Amygdala (tissue), 56 donors: ENCODE measurements at places on chromosomes 3 and 15.
A peak's percentile ranks its signal among the peaks of the same experiment; 100 is the strongest.

- no peak for DNase-seq
Observed at GRCh38 chr3:9146367-9147071, 102.9 kb downstream of the SRGAP3 start.

GRCh38 chr15:29280514-29280913, 10.9 kb upstream of the NSMCE3 start:
- DNase-seq, result no peak

DNA sequence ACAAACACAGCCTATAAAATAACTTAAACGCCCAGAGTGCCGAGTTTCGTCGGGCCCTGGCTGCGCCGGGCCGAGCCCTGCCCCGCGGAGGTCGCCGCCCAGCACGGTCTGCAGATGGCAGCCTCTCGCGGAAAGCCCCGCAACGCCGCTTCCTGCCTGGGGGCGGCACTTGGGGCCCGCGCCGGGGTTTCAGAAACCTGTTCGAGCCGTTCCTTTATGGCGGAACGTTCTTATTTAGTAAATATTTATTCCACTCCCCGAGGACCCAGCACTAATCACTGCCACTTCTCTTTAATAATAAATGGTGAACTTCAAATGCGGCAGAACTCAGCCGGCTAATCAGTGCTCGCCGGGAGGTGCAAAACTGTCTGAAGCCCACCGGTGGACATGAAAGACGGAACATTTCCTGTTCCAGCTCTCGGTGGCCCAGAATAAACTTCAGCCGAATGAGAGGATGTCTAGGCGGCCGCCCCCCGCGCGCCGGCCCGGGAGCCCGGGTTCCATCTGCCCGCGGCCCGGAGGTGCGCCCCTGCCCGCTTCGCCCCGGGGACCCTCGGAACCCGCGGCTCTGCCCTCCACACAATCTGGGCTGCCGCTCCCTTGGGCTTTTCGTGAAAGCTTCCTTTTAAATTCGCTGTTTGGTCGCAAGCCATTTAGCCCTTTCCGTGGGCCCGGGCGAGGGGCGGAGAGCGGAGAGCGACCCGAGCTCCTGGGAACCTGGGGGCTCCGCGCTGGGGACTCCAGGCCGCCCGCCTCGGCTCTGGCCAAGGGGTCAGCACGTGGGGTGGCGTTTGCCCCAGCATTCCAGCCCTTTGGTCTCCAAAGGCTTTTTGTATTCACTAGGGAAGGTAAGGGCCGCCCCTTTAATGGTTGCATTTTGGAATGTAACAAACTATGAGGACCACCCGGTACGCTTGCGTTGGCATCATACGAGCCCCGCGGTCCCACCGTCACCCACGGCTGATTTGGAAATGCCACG, 110.8 kb upstream of the ATP11B start:
- DNase-seq, result peak; percentile 22

GRCh38 chr3:18499301-18499700, 74.2 kb upstream of the SATB1 start:
- no peak for DNase-seq

DNA sequence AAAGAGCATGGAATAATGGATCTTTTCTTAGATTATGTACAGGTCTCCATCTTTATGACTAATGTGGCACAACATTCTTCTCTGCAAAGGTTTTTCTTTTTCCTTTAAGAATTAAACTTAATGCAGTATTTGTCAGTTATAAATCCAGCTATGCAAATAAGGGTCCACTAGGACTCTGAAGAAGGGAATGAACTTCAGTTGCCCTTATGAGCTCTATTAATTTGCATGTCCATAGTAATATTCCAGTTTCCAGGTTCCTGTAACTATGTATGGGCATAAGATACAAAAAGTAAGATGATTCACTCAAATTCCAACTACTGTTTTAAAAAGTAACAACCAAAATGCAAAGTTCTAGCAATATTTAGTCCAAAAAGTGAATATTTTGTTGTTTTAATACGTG, 337.4 kb downstream of the NLGN1 start:
- no peak for DNase-seq

- DNase-seq, result no peak
Observed at GRCh38 chr3:73225991-73226390, 164.5 kb downstream of the EBLN2 start.

- no peak for DNase-seq
Observed at GRCh38 chr3:26132942-26133341, 343.1 kb downstream of the OXSM start.

DNA sequence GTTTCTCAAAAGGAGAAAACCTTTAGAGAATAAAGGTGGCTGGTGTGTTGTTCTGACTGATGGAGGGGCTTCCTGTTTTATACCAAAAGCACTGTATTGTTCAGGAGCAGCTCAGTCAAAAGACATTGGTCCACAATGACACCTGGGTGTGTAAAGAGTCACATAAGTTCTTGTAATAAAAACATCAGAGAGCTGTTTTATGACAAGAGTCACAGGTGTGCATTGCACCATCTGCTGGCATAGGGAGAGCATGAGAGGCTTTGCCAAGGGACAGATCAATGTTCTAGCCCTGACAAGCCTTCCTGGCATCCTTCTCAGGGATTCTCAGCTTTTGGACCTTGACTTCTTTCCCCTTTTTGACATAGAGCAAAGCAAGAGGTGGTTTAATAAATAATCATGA, 20.4 kb downstream of the ARPP21 start:
- DNase-seq, result no peak

DNA sequence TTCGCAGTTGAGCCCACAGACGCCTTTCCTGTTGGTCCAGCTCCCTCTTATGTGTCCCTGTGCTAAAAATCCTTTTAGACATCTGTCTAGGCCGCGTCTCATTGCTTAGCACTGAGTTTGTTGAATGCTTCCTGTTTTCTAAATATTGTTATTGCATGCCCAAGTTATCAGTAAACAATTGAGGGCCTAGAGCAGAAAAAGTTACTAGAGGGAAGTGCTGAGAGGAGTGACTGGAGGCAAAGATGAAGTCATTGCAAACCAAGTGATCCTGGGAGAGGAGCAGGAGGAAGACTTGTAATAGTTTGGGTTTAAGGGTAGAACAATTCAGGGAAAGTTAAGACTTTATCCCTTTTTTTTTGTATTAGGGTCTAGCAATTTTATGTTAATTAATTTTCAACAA, 88.1 kb downstream of the DCUN1D1 start:
- DNase-seq, result no peak

DNA sequence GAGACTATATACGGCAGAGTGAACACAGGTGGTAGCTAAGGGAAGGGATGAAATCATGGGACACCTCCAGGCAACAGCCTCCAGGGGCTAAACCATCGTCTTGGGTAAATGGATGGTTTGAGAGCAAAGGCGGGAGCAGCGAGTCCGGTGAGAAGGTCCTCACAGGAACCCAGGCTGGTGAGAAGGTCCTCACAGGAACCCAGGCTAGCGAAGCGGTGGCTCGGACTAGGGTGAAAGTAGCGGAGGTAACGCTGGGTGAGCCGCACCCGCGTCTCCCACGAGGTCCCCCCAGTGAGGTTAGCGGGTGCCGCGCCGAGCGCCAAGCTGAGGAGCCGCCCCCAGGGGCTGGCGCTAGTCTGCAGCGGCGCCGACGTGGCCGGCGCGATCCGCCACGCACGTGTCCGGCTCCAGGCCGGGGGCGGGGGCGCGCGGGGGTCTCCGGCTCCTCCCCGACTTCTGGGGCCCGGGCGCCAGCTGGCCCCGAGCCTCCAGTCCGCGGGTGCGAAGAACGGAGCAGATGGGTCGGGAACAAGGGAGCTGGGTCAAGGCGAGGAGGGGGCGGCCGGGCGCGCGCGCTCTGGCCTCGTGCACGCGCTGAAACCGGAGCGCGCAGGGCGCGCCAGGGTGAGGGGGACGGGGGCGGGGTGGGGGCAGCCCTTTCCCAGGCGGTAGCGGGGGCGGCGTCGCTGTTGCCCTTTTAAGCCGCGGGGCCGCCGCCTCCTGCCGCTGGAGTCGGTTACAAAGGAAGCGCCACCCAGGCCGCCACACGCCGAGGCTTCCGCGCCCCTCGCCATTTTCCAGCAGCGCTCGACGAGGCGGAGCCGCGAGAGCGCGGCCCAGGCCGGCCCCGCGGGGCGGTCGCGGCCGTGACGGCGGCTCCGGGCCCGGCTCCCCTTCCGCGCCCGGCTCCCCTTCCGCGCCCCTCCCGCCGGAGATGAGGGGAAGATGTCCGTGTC, at the start of gene UBE2Q2:
Gene UBE2Q2 (plus strand): TSS at position 726 of the 956 bp plus-strand sequence. CDS start 220 bp downstream, at position 946.
- peak; percentile 40 for DNase-seq

- DNase-seq, result no peak
Observed at GRCh38 chr15:89364341-89364740, 29.7 kb upstream of the POLG start.

GRCh38 chr3:25218362-25218761, 209.7 kb upstream of the RARB start:
- DNase-seq, result no peak

GRCh38 chr3:458124-458523, 261.6 kb downstream of the CHL1 start:
- DNase-seq, result no peak

GRCh38 chr3:183330881-183331280, 77.8 kb downstream of the B3GNT5 start:
- DNase-seq, result no peak

- no peak for DNase-seq
Observed at GRCh38 chr15:32889214-32889613, 171.4 kb downstream of the GREM1 start.

DNA sequence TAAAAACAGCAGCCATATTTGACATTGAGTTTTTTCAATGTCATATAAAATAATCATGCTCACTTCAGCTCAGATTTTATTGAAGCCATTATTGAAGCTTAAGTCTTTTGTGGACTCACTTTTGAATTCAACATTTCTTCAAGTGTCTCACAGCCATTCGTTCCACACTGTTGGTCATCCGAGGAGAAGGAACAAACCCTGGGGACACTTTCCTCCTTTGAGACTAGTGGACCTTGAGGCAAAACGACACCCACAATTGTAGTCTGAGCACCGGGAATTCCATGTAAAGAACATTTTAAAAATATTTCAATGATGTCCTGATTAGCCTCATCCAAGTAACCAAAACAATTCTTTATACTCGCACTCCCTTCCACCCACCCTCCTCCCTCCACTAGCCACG, 174.7 kb downstream of the CD47 start:
- no peak for DNase-seq

GRCh38 chr3:87201727-87202126, 25.4 kb upstream of the CHMP2B start:
- DNase-seq, result no peak

DNA sequence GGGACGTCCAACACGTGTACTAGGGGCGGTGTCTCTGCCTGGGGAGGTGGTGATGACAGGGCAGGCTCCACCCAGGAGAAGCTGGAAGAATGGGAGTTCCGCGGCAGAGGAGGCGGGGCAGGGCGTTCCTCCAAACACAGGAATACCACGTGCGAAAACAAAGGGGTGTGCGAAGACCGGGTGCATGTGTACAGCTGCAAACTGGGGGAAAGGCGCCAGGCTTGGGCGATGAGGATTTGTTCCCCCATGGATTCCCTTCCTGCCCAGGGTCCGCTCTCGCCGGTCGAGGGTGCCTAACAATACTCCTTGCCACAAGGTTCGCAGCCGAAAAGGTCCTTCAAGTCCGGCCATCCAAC, 500 bp upstream of the ZSCAN2 start:
- peak; percentile 73 for DNase-seq

GRCh38 chr3:109819734-109820133, 482.4 kb upstream of the DPPA4 start:
- DNase-seq, result no peak

DNA sequence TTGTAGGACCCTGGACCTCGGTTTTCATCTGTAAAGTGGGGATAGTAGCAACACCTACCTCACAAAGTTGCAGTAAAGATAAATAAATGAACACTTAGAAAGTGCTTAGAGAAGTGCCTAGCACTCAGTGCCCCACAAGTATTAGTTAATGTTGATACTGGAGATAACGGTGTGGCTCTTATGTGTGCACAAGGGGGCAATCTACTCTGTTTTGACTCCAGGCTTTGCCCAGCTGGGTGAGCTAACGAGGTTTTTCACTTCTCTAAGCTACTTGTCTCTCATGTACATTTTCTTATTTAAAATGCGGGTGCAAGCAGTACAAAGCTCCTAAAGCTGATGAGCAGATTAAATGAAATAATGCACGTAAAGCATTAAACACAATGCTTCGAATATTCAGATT, 193.5 kb upstream of the ICE2 start:
- no peak for DNase-seq

GRCh38 chr3:34219556-34219955, 421.1 kb downstream of the PDCD6IP start:
- no peak for DNase-seq

DNA sequence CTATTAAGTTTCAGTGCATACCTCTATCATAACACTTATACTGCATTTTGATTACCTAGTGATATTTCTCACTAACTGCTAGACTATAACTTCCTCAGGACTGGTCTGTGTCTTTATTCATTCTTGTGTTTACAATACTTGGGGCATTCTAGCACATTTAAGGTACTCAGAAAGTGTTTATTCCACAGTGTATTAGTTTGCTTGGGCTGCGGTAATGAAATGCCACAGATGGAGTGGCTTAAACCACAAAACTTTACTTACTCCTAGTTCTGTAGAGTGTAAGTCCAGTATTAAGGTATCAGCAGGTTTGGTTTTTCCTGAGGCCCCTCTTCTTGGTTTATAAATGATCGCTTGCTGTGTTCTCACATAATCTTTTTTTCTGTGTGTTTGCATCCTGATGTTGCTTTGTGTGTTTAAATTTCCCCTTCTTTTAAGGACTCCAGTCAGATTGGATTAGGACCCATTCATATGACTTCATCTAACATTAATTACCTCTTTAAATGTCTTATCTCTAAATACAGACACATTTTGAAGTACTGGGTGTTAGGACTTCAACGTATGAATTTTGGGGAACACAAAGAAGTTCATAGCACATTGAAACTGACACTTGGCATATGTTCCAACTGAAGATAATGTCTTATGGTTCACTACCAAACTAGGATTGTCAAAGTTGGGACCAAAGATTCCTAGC, 23.9 kb downstream of the RNF111 start:
- no peak for DNase-seq

DNA sequence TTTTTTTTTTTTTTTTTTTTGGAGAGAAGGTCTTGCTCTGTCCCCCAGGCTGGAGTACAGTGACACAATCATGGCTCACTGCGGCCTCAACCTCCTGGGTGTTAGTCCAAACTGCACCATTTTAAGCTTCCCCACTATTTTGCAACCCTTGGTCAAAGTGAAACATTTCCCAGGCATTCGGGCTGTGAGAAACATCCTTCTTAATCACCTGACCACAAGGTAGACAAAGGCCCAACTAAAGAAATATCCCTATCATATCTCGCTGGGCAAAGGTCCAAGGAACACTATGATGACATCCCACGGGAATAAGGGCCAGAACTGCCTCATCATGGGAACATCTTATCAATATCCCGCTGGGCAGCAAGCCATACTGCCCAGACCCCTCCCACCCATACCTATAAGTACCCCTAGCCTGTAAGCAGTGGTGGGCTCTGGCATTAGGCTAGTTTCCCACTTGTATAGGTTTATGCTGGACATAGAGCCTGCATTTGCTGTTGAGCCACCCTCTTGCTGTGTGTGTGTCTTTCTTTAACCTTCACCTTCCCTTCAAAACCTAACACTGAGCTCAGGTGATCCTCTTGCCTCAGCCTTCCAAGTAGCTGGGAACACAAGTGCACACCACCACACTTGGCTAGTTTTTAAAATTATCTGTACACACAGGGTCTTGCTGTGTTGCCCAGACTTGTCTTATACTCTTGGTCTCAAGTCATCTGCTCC, 95.2 kb downstream of the SEMA5B start:
- DNase-seq, result no peak
